Pancreas (tissue), 10 donors: ENCODE measurements at places on chromosomes 11 and 22.
A peak's percentile ranks its signal among the peaks of the same experiment; 100 is the strongest.

GRCh38 chr11:15720460-15720859, 605.7 kb downstream of the INSC start:
- DNase-seq: no peak

- DNase-seq: peak; percentile 67
Measured at GRCh38 chr22:44697423-44698141, 4.4 kb upstream of the PRR5 start.

DNA sequence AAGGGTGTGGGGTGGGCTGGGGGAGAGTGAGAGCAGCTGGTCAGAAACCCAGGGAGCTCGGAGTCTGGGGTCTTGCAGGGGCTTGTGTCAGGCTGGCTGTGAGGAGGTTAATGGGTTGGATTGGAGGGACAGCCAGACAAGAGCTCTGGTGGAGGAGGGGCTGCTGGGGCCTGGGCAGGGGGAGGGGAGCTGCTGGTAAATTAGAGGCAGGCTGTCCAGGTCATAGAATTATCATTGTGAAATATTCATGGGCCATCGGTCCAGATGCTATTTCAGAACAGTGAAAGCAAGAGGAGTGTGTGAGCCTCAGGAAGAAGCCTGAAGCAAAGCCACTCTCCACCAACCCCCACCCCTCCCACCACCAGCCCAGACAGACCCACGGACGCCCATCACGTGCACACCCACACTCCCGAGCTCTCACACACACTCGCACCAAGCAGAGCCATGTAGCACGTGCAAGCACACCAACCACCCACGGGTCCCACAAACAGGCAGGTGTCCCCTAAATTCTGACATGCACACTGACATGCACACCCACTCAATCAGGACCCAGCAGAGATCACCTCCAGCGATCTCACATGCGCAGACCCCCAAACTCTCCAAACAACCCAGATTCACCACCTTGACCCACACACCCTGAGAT, 18.8 kb downstream of the RTN4RL2 start:
- DNase-seq: no peak

DNA sequence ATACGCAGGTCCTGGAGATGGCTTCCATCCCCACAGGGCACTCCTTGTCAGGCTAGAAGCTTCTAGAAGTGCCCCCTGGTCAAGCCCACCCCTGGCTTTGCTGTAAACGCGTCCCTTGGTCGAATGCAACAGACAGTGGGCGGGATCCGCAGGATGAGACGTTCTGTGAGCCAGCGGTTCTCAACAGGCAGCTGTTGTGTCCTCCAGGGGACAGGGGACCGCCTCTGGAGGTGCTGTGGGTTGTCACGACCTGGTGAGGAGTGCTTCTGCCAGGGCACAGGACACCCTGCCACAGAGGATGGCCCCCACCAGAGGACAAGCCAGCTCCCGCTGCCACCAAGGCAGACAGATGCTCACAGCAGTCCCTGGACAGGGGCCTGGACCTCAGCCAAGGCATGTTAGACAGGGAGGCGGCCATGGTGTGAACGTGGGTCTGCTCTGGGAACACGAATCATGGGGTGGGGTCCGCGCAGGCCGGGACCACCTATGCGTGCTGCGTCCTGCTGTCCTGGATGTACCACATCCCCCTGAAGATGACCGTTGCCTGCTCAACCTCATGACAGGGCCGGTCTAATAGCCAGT, 11.7 kb downstream of the CRELD2 start:
- peak; percentile 38 for DNase-seq

DNA sequence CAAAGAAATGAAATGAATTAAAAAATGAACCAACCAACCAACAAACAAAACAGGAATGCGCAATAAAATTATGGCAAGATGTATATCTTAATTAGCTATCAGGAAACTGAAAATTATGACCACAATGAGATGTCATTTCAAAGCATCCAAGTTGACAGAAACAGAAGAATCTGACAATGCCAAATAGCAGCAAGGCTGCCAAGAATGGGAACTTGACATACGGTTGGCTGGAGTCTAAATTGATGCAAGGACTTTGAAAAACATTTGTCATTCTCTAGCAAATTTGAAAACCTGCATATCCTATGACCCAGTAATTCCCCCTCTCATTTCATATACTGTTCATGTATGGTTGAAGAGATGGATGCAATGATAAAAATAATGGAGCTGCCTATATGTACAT, 1262.6 kb downstream of the TBC1D22A start:
- DNase-seq: no peak

DNA sequence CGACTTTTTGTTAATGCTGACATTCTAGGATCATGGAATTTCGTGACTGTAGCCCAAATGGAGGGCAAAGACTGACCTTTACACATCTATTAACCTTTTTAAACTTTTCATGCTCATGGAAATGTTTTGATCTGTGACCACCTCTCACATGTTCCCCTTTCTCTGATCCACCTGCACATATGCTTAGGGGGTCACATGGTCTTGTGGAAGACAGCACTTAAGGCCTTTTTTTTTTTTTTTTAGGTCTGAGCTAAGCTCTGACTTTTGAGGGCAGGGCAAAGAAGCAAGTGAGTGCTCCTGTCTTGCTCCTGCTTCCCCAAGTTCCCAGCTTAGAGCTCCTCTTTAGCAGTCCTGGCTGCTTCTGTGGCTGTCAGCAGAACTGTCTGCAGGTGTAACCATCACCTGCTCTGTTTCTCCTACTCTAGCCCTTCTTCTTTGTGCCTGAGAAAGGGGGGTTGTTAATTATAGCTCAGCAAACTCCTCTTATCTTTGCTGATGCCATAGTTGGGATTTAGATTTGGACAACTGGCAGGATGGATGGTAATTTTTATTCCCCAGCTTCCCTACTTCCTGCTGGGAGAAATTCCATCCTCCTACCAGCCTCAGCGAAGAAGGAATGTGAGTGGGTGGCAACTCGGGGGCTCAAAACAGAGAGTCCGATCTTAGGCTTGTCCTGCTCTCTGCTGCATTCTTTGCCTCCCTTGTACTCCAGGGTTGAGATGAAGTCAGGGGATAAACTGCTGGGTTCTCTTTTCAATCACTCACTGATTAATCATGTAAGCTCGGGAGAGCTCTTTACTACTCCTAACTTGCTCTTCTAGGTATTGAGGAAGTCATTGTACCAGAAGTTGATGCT, 64.4 kb downstream of the GRAMD1B start:
- DNase-seq: no peak

DNA sequence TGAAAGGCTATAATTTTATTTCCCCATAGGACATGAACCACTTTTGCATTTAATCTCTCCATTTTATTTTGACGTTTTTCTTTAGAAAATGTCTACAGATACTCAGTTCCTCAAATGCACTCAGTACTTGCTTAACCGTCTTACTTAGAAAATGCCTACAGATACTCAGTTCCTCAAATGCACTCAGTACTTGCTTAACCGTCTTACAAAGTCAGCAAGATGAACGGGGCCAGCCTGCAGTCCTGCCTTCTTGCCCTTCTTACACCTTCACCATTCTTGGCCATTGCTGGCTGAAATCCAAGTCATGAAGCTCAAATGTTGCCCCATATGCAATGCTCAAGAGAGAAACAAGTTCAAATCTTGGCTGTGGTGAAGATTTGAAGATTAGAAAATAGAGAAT, 34.1 kb downstream of the CSNK2A3 start:
- DNase-seq: no peak

DNA sequence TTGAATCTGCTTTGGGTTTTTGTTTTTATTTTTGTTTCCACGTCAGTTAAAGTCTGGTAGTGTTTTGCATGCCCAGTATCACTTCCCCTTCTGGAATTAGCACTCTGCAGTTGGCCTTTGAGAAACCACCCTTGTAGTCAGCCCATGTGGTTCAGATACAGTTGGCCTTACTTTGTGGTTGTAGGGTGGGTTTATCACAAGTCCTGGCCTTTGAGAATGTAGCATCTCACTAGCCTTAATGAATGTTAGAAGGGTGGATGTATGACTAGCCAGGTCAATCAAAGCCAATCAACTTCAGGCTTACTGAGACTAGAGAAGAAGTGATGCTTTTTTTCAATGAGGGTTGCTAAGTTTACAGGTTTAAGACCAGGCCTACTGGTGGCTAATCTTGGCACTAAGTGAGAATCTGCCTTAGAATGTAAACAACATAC, 19.8 kb downstream of the ARL14EP start:
- no peak for DNase-seq

GRCh38 chr11:66322732-66323427, 6.0 kb upstream of the CD248 start:
- DNase-seq: no peak

DNA sequence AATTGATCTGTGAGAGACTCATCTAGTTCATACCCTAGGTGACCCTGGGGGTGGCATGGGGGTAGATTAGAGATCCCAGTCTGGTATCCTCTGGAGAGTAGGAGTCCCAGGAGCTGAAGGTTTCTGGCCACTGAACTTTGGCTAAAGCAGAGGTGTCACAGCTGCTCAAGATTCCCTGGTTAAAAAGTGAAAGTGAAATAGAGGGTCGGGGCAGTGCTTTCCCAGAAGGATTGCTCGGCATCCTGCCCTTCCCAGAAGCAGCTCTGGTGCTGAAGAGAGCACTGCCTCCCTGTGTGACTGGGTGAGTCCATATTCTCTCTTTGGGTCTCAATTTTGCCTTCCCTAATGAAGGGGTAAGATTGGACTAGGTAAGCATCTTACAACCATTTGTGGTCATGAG, 653 bp downstream of the IL18BP start:
- DNase-seq: no peak

DNA sequence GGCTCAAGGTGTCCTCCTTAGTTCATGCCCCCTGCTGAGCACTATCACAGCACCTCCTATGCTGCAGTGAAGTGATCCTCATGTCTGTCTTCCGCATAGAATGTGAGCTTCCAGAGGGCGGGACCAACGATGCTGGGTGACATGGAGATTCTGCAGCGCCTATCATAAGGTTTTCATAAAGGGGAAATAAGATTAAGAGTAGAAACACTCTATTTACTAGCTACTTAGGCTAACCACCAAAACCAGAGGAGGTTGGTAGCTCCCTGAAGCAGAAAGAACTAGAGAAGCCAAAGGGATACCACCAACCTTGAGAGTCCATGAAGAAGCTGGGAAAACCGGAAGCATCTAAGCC, 39.3 kb upstream of the POU2AF1 start:
- no peak for DNase-seq

DNA sequence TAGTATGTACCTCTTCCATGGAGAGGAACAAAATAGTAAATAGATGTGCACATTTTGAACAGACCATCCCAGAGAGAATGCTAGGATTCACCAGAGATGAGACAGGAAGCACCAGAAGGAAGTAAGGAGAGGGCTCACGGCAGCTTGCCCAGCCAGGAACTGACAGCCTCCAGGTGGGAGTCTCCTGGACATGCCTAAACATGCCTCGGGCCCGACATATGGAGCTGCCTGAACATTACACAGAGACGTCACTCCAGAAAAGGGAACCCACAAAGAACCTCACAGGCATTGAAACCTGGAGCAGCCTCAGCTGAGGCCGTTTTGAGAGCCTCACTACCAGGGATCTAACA, 67.4 kb downstream of the BRD1 start:
- DNase-seq: no peak

- no peak for DNase-seq
Measured at GRCh38 chr11:70448983-70449567, 50.7 kb downstream of the CTTN start.

- no peak for DNase-seq
Measured at GRCh38 chr22:45341498-45341897, 31.8 kb downstream of the FAM118A start.
